ENCODE measurements at places on chromosomes 7 and 10. TPM values are rescaled to one million over a fixed set of nuclear protein-coding genes. Genes with fewer than 3 reads are reported as not detected.

Gene CREB5
- 19.7 TPM for total RNA-seq

Gene RAB19
- 2.3 TPM for total RNA-seq

Gene LIPJ
- total RNA-seq, result 0.33 TPM

Gene SFTPA1
- not detected for total RNA-seq

Gene VGF
- 0.16 TPM for total RNA-seq

Gene HHEX
- total RNA-seq, result 10.6 TPM

Gene CHST15
- 56.4 TPM for total RNA-seq

Gene MTG1
- total RNA-seq, result 37.0 TPM

Gene KLF14
- 0.80 TPM for total RNA-seq

Gene PKD2L1
- 0.32 TPM for total RNA-seq

Gene HILPDA
- 25.3 TPM for total RNA-seq

Gene CYTH3
- 46.4 TPM for total RNA-seq

Gene EPO
- total RNA-seq, result not detected

Gene CYP2C19
- total RNA-seq, result not detected

Gene FAM241B
- total RNA-seq, result 8.5 TPM

Gene MSMB
- 7.2 TPM for total RNA-seq

Gene RP9
- total RNA-seq, result 8.5 TPM

Gene PRLHR
- total RNA-seq, result not detected

Gene LEP
- 48.2 TPM for total RNA-seq

Gene CYP26C1
- total RNA-seq, result 0.16 TPM

Gene RNF133
- total RNA-seq, result 0.80 TPM

Gene CYP3A5
- 15.4 TPM for total RNA-seq

Gene TBXAS1
- 59.8 TPM for total RNA-seq

Gene AOC1
- not detected for total RNA-seq

Gene ANKIB1
- total RNA-seq, result 61.3 TPM

Gene BMPR1A
- 87.2 TPM for total RNA-seq

Gene KCNMA1
- 15.1 TPM for total RNA-seq

Measured in breast epithelium (tissue), 4 donors.